ENCODE measurements at places on chromosomes 2 and 18.

- no peak for DNase-seq
These were observed 69.4 kb upstream of the GPC1 start for GRCh38 chr2:240365971-240366471.

DNA sequence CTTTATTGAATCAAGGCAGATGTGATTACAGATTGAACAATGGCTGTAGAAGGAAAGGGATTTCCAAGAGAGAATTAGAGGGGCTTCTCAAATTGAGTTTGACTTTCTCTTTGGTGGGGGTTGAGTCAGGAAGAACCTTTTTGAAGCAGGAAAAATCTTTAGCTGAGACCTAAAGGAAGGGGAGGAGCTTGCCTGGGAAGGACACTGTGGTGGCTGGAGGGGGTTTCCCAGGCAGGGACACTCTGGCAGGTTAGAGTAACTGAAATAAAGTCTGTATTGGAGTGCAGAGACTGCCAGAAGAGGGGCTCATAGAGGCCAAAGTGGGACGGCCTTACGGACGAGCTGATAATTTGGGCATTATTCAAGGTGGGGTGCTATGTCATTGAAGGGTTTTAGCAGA is 69.3 kb downstream of the NEDD4L start:
- no peak for DNase-seq

- DNase-seq: no peak
These were observed 46.0 kb upstream of the RPL31 start for GRCh38 chr2:100956081-100956480.

DNA sequence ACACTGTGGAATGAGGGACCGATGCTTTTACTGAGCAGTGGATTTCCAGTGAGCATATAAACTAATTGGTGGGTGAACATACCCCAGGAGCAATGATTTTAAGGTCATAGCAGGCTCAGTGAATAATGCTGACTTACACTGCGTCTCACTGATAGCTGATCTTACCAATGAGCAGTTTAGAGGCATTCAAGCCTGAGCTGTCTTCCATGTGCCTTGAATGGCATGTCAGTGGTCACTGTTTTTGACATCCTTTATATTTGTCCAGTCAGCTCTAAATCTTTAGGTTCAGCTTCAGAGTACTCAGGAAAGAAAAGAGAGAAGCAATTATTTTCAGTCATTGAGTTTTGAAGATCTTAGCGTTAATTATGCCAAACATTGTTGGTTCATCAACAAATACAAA is 88.3 kb downstream of the CAMKMT start:
- DNase-seq: no peak

DNA sequence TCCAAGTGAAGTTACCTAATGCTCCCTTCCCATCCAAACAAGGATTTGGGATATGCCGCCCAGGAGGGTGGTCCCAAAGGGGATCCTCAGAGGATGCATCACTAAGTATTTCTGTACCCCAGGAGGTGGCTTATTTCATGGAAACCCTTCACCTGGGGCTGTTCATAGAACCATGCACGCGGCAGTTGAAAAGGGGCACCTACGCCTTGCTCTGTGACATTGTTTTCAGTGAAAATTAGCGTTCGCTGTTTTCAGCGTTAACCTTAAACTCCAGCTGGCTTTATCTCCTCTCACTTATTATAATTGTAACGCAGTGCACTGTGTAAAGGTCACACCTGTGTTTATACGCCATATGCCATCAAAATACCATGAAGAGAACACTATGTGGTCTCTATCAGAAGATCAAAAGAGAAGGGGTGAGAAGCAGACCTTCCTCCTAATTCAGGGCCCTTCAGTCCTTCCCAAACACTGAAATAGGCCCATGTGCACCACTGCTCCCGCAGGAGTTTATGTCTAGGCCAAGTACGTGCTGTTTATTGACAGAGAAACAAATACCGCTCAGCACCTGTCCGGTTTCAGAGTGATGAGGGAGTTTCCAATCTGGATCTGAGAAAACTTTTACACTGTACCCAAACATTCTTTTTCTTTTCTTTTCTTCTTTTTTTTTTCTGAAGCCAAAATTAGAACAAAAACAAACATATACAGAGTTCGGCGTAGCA is 162.1 kb downstream of the BCL2 start:
- no peak for DNase-seq

DNA sequence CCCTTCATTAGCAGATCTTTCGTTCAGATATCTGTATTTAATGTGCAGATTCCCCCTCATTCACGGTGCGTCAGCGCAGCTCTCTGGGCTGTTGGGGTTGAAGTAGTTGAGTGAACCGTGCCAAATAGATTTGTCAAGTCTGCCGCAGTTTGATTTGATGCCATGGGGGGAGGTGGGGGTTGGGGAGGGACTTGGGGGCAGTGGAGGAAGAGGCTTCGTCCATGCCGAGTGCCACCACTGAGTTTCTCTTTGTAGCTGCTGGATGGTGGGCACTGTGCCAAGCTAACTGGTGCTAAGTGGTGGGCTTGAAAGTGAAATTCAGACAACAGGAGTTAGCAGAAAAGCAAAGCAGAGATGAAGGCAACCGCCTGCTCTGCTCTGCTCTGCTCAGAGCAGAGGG is 47.9 kb downstream of the NRP2 start:
- no peak for DNase-seq

All from cerebellar nuclear complex (tissue), 1 donor.